Daoy (cell line): ENCODE measurements at places on chromosomes 7 and 10. TPM values are rescaled to one million over a fixed set of nuclear protein-coding genes. Genes with fewer than 3 reads are reported as not detected.

DNA sequence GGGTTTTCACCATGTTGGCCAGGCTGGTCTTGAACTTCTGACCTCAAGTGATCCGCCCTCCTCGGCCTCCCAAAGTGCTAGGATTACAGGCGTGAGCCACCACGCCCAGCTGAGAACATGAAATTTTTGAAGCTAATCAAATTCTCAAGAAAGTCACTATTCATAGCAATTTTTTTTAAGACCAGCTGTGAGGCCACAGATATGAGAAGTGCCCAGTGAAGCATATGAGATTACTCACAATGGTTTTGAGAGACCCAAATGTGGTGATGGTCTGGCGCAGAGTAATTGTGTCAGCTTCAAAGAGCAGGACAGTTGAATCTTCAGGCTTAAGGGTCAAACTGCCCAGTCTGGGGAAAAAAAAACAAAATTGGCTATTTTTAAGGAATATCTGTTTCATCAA is 16.2 kb downstream of the NCOA4 start:
- no peak for DNase-seq

- peak; percentile 80 for DNase-seq
These were observed 235.4 kb downstream of the KIAA1217 start for GRCh38 chr10:24444337-24444736.

DNA sequence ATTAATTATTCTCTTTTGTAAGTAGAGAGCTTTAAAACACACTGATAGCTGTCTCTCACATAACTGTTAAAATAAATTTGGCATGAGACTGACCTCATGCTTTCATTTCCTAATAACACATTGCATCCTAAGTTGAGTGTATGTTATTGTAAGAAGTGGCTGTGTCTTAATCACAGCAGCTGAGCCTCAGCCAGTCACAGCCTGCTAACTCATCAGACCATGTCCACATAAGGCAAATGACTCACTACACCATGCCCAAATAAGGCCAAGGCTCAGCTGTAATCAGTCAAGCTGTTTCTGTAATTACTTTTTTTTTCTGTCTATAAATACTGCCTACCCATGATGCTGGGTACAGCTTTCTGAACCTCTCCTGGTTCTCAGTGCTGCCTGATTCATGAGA is 860.9 kb downstream of the XPNPEP1 start:
- no peak for DNase-seq

DNA sequence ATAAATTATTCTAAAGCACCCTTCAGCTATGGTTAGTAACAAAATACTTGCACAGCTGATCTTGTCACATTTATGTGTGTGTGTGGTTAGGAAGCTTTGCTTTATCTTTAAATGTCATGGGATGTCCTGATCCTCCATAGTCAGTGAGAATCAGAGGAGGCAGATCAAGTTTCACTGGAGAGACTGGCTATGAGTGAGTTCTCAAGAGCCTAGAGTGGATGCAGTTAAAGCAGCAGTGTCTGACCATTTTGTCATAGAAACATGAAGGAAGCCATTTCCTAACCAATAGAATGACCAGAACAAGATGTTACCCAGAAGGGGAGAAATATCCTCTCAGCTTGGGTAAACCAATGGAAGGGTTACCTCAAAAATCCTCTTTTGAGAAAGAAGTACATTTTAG is 207.2 kb upstream of the DKK1 start:
- no peak for DNase-seq

DNA sequence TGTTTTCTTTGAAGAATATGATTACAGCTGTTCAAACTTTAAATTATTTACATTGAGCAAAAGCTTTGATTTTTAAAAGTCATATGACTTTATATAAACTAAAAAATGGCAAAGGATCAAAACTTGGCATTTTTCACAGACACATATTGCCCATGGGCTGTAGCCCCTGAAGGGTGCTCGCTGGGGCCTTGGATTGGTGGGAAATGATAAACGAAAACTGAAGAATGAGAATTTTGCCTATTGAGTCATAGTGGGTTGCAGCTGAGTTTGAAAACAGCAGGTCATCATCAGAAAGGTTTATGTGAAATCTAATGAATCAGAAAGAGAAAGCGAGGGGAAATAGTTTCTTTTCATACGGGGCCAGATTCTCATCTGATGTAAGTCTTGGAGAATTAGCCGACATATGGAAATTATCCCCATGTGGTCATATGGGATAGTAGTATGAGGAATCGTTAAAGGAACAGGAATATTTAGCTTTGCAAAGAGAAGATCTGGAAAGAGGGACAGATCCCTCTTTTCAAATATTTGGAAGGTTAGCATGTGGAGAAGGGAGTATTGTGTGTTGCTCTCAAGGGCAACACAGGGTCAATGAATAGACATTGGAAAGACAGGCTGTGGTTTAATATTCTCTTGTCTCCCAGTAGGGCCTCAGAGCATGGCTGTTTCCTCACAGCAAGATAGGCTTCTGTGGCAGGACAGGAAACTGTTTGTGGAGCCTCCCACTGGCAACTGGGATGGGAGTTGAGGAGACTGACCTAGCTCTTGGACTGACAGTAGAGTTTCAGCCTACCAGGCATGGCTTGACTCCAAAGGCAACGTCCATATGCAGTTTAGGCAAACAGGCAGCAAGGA is 119.0 kb downstream of the FZD1 start:
- DNase-seq = no peak

DNA sequence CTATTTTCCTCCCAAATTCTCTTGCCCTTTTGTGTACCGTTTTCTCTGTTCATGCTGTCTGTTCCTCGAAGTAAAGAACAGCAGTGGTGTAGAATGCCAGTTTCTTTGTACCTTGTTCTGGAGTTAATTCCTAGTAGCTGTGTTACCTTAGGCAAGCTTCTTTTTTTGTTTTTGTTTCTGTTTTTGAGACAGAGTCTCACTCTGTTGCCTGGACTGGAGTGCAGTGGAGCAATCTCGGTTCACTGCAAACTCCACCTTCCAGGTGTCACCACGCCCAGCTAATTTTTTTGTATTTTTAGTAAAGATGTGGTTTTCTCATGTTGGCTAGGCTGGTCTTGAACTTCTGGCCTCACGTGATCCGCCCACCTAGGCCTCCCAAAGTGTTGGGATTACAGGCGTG is 221.2 kb downstream of the BBS9 start:
- DNase-seq = no peak

DNA sequence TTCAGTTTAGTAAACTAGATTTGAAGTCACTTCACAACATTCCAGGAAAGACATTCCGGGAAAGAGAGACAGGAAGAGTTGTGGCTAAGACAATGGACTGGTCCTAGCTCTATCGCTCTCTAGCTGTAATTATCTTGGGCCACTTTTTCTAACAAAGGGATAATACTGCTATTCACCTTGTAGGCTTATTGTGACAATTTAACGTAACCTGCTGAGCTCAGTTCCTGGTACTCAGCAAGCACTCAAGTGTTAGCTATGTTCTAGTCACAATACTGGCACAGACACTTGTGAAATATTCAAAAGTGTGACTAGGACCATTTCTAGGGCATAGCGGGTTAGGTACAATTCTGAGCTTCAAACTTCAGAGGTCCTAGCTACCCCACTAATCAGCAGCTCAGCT is 12.0 kb upstream of the NRCAM start:
- no peak for DNase-seq

The ZNF853 gene
- total RNA-seq = 0.86 and 1.1 TPM in 2 replicates

The ARHGAP22 gene
- 6.2 and 17.1 TPM in 2 replicates for total RNA-seq
